ENCODE measurements at places on chromosomes 1 and 21.

DNA sequence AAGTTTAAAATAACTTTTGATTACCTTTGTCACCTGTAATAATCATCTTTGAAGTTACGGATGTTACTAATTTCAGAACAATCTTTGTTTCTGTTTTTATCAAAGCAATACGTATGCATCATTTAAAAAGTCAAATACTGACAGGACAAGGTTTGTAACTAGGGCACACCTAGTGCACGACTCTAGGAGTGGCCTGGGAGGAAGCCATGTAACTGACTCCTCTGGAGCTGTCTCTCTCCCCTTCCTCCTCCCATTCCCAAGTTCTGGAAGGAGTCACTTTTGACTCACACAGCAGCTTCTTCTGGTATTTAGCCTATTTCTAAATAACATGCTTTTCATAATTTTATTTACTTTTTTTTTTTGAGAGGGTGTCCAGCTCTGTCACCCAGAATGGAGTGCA lies 11.8 kb upstream of the RAP1GAP start:
- H3K4me1 ChIP-seq: no peaks in the 10 kb centered on the region
- no peaks in the 10 kb centered on the region for H3K36me3 ChIP-seq
- no peak overlapping the region for H3K4me3 ChIP-seq
- H3K27ac ChIP-seq: no peak overlapping the region
- no peaks in the 10 kb centered on the region for H3K27me3 ChIP-seq
- no peak for DNase-seq

- H3K4me3 ChIP-seq: no peak overlapping the region
- H3K27ac ChIP-seq: no peak overlapping the region
- H3K36me3 ChIP-seq: no peaks in the 10 kb centered on the region
- H3K4me1 ChIP-seq: no peaks in the 10 kb centered on the region
- no peaks in the 10 kb centered on the region for H3K27me3 ChIP-seq
Measured at GRCh38 chr21:35737449-35737848, 322.9 kb downstream of the SETD4 start.

DNA sequence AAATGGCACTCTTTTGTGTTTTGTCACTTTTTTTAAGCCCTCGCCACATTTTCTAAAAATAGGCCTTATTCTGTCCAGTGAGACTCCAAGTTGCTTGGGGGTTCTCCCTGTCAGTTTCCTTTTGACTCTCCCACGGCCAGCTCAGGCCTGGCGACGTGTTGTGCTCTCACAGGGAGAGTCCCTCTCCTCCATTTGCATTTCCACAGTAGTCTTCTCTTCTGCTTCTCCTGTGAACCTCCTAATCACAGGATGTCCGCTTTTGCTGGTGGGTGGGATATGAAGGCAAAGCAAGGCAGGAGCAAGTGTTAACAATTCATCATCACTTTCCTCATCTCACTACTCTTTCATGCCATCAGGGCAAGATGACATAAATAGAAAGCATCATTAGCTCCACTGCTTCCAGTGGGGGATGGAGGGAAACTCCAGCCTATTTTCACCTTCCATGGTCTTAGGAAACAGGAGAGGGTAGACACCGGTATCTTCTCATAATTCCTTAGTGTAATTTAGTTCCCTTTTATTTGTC lies 99.8 kb downstream of the INTS7 start:
- H3K4me3 ChIP-seq: no peak overlapping the region
- peaks cover 11% of the 10 kb centered on the region for H3K4me1 ChIP-seq
- H3K27ac ChIP-seq: no peak overlapping the region
- H3K27me3 ChIP-seq: no peaks in the 10 kb centered on the region
- H3K36me3 ChIP-seq: no peaks in the 10 kb centered on the region
- DNase-seq: no peak

DNA sequence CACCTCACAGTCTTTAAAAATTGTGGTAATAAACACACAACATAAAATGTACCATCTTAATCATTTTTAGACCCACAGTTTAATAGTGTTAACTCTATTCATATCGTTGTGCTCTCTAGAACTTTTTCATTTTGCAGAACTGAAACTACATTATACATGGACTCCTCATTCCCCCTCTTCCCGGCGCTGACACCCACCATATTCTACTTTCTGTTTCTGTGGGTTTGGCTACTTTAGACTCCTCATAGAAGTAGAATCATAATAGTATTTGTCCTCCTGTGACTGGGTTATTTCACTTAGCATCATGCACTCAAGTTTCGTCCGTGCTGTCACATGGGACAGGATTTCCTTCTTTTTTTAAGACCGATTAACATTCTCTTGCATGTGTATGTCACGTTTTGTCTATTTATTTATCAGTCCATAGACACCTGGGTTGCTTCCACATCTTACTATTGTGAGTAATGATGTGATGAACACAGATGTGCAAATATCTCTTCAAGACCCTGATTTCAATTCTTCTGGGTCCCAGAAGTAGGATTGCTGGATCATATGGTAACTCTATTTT lies 62.9 kb upstream of the TMPRSS2 start:
- no peaks in the 10 kb centered on the region for H3K36me3 ChIP-seq
- DNase-seq: no peak
- H3K4me1 ChIP-seq: peaks cover 4% of the 10 kb centered on the region
- H3K4me3 ChIP-seq: no peak overlapping the region
- no peaks in the 10 kb centered on the region for H3K27me3 ChIP-seq
- no peak overlapping the region for H3K27ac ChIP-seq

GRCh38 chr21:44414291-44415072 lies 40.8 kb upstream of the LRRC3 start:
- no peaks in the 10 kb centered on the region for H3K4me1 ChIP-seq
- no peak overlapping the region for H3K4me3 ChIP-seq
- H3K27ac ChIP-seq: no peak overlapping the region
- no peaks in the 10 kb centered on the region for H3K36me3 ChIP-seq
- DNase-seq: peak; percentile 18

GRCh38 chr1:41282679-41283317 lies 40.7 kb upstream of the SCMH1 start:
- H3K27ac ChIP-seq: no peak overlapping the region
- no peak overlapping the region for H3K4me3 ChIP-seq
- no peaks in the 10 kb centered on the region for H3K27me3 ChIP-seq
- H3K36me3 ChIP-seq: no peaks in the 10 kb centered on the region
- no peaks in the 10 kb centered on the region for H3K4me1 ChIP-seq
- peak; percentile 50 for DNase-seq

Data from pancreas (tissue), 10 donors.